Amygdala (tissue), 56 donors: ENCODE measurements at places on chromosomes 16 and 17.

DNA sequence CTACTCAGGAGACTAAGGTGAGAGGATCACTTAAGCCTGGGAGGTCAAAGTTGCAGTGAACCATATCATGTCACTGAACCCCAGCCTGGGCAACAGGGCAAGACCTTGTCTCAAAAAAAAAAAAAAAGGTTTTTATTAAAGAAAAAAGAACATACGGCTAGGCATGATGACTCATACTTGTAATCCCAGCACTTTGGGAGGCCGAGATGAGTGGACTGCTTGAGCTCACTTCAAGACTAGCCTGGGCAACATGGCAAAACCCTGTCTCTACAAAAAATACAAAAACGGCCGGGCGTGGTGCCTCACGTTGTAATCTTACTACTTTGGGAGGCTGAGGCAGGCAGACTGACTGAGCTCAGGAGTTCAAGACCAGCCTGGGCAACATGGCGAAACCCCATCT lies 38.4 kb downstream of the RANBP10 start:
- no peak for DNase-seq

- DNase-seq = no peak
Observed at GRCh38 chr17:57425431-57425830, 169.1 kb downstream of the MSI2 start.

- DNase-seq = no peak
Observed at GRCh38 chr16:23755484-23755809, 621 bp downstream of the CHP2 start.

DNA sequence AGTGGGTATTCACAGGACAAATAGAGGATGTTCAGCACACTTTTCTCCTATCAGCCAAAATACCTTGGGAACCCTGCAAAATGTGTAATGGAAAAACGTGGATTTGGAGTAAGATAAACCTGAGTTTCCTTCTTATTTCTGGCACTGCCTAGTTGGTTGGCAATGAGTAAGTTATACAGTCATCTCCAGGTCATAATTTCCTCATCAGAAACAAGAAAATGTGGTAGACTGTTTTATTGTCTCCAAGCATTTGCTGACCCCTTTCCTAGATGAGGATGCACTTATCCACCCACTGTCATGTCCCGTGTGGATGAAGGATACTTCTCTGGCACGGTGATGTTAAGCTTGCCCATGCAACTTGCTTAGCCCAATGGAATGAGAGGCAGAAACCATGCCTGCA lies 458.0 kb downstream of the KIF2B start:
- no peak for DNase-seq

GRCh38 chr16:19926449-19927390 lies 42.1 kb upstream of the GPRC5B start:
- DNase-seq = no peak

DNA sequence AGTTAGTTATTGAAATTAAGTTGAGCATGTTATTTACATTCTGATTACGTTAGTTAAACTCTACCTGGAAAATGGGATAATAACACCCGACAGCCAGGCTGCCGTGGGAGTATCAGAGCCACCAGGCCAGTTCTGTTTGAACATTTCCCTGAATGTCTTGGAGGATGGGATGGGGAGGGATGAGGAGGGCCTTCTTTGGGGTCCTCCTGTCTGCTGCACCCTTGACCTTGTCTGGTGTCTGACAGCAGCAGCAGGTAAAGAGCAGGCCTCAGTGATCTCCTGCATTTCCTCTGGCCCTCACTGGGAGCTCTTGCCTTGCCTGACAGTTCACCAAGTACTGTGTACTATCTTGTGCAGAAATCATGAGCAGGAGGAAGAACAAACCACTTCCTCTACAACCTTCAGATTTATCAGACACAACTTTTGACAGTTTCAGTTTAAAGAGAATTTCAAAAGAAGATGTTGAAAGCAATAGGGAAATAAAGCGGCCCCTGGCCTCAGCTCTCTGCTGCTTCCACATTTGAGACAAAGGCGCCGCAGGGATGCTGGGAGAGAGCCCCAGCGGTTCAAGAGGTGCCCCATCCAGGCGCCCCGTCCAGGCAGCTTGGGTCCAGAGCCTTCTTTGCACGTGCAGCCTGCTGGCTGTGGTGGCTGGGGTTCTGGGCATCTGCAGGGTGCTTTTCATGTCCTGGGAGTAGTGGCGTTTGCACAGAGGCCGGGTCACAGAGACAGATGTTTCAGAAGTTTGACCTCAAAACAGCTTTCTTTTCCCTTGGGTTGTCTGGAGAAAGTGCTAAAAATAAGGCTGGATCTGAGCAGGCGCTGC lies 25.3 kb downstream of the CMIP start:
- no peak for DNase-seq

DNA sequence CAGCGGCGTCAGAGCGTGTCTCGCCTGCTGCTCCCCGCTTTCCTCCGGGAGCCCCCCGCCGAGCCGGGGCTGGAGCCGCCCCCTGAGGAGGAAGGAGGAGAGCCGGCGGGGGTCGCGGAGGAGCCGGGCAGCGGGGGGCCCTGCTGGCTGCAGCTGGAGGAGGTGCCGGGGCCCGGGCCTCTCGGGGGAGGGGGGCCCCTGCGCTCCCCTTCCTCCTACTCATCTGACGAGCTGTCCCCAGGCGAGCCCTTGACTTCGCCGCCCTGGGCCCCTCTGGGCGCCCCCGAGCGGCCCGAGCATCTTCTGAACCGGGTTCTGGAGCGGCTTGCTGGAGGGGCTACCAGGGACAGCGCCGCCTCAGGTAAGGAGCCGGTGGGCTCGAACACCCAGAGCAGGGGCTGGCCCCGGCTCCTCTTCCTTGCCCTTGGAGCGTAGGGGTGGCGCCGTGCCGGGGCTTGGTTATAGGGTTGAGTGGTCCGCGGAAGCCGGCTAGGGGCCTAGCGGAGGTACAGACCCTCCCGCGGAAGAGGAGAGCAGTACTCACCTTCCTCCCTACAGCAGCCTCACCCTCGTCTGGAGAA lies 841 bp downstream of the RAPGEFL1 start:
- DNase-seq = no peak

- DNase-seq = no peak
Observed at GRCh38 chr16:24524855-24525677, 14.3 kb upstream of the RBBP6 start.

- no peak for DNase-seq
Observed at GRCh38 chr16:29198731-29199521, 207.6 kb downstream of the NPIPB11 start.

DNA sequence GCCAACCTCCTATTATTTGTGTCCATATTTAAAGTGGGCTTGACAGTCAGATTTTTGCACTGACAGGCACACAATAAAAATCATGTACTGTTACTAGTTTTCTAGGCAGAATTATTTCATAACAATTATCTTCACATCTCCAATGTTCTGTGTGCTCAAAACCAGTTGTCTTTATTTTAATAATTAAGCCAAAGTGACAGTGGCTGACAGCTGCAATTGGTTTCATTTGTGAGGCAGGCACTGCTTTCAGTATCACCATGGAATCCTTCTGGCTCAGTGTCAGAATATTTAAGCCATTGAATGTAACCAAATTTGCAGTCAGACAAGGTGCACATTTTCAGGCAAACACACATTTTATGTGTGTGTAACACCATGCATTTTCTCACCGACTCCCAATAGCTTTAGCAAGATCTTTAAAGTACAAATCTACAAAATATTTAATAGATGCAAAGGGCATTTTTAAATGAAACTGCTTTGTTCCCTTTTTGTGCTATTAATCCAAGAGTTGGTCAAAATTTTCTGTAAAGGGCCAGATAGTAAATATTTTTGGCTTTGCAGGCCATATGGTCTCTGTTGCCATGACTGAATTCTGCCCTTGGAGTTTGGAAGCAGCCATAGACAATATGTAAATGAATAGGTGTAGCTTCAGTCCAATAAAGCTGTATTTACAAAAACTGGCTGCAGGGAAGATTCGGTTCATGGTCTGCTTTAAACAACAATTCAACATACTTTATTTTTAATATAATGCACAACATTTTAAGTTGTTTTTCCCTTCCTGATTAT lies 486.0 kb downstream of the KCNJ2 start:
- no peak for DNase-seq

- DNase-seq = no peak
Observed at GRCh38 chr16:52446080-52446479, 100.9 kb downstream of the TOX3 start.

DNA sequence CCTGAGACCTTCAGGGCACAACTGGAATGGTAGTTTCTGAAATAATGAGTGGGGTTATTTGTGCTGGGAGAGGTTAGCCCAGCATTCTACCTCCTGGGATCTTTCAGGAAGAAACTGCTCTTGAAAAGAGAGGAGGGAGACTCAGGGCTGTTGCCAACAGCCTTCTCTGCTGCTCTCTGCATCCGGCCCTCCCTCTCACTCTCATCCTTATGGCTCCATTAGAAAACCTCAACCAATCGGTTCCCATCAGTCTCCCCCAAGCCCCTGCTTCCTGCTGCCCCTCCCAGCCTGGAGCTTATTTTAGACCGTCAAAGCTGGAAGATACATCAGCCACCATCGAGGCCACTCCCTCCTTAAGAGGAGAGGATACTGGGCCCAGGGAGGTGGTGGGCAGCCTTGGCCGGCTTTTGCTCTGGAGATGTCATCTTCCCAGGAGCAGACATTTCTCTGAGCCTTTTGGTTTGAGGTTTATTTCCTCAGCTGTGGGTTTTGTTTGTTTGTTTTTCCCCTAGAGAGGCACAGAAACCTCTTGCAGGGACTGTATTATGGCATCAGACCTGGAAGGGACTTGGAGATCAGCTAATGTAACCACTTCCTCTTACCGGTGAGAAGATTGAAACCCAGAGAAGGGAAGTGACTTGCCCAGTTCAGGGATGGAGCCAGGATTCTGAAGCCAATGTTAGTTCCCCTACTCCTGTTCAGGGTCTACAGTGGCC lies 2.7 kb downstream of the MPRIP start:
- DNase-seq = peak; percentile 49

- DNase-seq = no peak
Observed at GRCh38 chr17:42329025-42329976, 41.0 kb downstream of the STAT5A start.

DNA sequence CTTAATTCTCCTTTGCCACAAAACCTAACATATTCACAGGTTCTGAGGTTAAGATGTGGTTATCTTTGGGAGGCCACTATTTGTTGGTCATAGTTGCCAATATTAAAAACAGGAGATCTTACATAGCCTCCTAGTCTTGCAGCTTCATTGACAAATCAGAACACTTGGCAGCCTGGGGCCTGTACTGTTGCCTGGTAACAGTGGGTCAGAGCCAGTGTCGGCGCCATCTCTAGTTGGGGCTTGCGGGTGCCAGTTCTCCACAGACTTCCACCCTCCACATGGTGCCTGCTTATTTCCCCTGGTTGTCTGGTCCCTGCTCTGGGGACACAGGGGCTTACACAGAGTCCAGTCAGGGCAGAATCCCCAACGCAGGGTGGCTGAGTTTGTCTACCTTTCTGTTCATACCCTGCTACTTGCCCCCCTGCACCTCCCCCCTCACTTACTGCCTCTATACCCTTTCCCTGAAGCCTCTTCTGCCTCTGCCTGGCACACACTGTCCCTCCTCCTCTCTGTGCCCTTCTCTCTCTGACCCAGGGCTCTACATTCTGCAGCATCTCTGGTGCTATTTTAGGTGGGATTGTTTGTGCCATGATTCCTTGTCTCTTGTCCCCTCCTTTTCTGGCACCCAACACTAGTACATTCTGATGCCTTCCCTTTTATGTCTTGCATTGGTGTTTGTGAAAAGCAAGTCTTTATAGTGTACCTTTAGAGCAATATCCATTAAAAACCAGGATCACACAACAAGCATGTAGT lies 13.4 kb downstream of the EPN2 start:
- peak; percentile 75 for DNase-seq

DNA sequence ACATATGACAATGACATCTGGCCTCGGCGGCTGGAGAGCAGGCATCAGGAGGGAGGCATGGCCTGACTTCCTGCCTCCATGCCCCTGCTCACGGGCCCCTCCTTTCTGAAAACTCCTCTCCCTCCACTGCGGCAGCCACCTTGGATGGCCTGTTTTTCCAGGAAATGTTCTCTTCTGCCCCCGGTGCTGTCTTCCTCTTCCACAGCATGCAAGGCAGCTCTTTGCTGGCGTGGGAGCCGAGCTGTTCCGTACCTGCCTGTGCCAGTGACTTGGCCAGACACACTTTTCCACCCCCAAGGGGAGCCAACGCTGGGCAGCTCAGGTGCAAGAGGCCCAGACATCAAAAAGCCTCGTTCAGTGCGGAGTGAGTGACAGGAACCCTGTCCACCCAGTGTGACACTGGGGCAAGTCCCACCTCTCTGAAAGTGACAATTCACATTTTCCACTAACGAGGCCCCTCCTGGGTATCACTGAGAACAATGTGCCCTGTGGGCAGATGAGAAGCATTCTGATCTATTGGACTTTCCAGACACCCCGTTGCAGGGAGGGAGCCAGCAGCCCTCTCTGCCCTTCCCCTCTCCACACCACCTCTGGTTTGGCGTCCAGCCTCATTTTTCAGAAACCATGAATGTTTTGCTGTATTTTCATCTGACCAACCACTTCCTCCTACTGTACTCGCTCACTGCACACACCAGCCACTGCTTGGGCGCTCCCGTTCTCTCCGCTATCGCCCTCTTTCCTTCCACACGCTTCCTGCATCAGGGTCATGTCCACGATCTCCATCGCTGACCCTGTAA lies 31.2 kb downstream of the NSMCE1 start:
- no peak for DNase-seq

GRCh38 chr16:6160303-6160702 lies 1062.7 kb upstream of the EEF2KMT start:
- DNase-seq = no peak

- DNase-seq = peak; percentile 18
Observed at GRCh38 chr17:34146440-34147043, 108.5 kb upstream of the CCL2 start.

DNA sequence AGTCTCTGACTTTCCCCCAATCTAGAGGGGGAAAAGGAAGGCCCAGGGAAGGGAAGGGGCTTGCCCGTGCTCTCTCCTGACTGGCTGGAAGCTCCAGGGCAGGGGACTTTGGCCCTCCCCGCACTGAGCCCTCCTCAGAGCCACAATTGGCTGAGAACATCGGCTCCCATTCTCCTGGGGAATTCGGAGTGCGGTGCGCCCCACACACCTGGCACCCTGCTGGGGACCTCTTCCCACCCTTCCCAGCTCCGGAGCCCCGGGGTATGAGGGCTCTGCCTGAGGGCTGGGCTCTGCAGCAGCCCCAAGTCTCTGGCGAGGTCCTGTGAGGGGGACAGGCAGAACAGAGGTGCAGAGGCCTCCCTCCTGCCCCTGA lies 36.0 kb downstream of the PIMREG start:
- DNase-seq = no peak

DNA sequence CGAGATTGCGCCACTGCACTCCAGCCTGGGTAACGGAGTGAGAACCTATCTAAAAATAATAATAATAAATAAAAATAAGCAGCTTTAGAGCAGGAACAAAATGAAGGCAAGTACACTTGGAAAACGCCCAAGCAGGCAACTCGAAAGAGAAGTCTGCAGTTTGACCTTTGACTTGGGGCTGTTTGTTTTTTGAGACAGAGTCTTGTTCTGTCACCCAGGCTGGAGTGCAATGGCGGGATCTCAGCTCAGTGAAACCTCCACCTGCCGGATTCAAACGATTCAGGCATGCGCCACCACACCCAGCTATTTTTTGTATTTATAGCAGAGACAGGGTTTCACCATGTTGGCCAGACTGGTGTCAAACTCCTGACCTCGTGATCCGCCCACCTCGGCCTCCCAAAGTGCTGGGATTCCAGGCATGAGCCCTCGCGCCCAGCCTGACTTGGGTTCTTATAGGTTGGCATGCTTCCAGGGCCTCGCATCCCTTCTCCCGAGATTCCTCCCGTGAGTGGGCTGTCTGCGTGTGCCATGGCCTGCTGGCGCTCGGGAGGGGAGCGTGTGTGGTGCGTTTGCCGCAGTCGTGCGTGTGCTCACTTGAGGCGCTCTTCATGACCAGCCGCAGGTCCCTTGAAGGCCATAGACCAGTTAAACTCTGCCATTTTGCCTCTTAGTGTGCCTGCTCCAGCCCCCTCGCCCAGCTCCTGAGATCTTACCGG lies 18.4 kb upstream of the UBE2I start:
- DNase-seq = no peak

- no peak for DNase-seq
Observed at GRCh38 chr17:43662413-43663141, 855 bp upstream of the MEOX1 start.
